ENCODE measurements at places on chromosomes 7 and 10. TPM values are rescaled to one million over a fixed set of nuclear protein-coding genes. Genes with fewer than 3 reads are reported as not detected.

WASL gene
- total RNA-seq: 23.7 TPM

KCNIP2 gene
- total RNA-seq: 1.1 TPM

- no peak for DNase-seq
Observed at GRCh38 chr10:114779803-114780576, 41.6 kb upstream of the FHIP2A start.

DNA sequence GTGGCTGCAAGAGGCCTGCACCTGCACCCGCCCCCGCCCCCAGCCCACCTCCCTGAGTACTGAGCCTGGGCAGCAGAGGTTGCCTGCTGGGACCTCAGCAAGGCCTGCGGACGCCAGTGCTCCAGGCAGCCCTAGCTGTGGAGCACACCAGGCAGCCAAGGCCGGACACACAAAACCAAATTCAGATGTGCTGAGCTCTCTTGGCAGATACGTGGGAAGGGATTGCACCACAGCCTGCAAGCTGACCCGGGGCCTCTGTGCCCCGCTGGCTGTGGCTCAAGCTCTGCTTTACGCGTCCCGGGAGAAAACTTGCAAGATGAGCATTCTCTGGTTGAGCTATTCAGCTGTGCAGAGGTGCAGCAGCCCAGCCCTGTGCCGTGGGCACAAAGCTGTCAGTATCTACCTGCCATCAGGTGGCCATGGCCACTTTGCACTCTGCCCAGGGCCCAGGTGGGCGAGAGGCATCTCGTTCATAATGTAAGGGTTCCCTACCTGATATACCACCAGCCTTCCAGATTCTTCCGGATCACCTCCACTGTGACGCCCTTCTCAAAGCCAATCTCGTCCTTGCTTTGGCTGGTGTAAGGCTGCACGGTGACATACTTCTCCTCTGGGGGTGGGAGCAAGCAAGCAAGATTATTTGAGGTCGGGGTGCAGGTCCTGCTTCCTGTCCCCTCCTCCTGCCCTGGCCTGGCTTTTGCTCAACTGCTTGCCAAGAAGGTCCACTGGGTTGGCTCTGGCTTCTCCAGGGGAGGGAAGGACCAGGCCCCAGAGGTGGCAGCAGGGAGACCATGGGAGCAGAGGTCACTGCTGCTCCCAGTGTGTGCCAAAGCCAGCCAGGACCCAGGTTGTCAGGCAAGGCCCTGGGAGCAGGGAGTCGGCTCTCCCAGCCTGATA lies 123.4 kb downstream of the NEURL1 start:
- DNase-seq: no peak

All from ascending aorta (tissue), 2 donors.